ENCODE measurements at places on chromosomes 4 and X.

GRCh38 chr4:6929812-6930464 is 20.3 kb downstream of the TBC1D14 start:
- peak; percentile 69 for DNase-seq

GRCh38 chrX:39873117-39873516 is 224.6 kb downstream of the BCOR start:
- no peak for DNase-seq

DNA sequence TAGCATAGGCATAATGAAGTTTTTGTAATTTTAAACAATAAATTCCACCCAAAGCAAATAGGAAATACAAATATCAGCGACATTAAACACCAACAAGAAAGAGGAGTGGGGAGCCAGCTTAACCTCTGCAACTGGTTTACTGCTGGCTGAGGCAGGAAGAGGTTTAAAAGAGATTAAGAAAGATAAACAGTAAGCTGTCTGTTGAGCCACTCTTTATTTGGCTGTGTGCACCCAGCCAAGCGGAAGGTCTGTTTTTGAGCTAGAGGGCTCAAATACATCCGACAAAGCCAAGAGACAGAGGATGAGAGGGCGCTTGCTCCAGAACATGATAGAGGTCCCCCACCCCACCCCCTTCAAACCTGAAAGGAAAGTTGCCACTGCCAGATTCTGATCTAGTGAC is 191.4 kb downstream of the MGST2 start:
- DNase-seq, result no peak

DNA sequence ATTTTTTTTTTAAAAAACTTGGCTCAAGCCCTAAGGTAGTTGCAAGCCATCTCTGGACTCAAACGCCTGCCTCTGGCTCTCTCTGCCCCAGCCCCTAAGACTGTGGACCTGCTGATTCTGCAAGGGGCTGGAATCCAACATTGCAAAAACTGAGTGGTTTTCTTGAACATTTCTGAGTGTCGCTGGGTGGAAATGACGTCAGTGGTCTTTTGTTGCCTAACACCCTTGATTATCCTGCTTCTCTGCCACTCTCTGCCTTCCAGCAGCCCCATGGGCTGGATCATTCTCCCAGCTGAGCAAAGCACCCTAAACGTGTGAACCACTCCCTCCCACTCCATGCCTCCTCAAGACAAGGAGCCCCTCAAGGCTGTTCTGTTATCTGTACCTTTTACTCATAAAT is 16.6 kb downstream of the BST1 start:
- no peak for DNase-seq

- no peak for DNase-seq
Measured at GRCh38 chrX:101377547-101377946, 8.4 kb downstream of the BTK start.

DNA sequence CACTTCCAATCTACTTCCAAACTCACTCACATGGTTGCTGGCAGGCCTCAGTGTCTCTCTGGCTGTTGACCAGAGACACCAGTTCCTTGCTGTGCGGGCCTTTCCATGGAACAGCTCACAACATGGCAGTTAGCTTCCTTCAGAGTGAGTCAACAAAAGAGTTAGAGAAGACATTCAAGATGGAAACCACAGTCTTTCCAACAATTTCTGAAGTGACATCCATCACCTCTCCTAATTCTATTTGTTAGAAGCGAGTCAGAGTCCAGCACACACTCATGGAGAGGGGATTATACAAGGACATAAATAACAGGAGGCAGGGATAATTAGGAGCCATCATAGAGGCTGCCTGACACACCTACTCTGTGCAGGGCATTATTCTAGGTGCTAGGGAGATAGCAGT is 62.5 kb upstream of the TMEM164 start:
- no peak for DNase-seq

GRCh38 chr4:39323821-39324220 is 42.3 kb downstream of the RFC1 start:
- no peak for DNase-seq

DNA sequence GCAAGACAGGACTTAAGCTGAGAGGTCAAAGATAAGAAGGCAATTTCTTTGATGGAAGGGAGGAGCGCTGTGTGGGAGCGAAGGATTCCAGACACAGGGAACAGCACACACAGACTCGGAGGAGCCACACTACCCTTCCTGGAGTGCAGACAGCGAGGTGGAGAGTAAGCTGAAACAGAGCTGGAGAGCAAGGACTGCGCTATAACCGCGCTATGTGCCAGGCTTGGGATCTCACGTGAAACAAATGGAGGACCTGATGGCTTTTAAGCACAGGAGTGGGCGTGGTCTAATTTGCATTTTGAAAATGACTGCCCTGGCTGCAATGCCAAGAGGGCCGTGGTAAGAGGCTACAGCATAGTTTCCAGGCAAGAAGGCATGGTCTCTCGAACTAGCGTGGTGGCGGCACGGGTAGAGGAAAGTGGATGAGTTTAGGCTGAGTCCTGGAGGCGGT is 113.9 kb upstream of the SORBS2 start:
- no peak for DNase-seq

- no peak for DNase-seq
Measured at GRCh38 chr4:74021601-74022000, 16.9 kb downstream of the CXCL3 start.

DNA sequence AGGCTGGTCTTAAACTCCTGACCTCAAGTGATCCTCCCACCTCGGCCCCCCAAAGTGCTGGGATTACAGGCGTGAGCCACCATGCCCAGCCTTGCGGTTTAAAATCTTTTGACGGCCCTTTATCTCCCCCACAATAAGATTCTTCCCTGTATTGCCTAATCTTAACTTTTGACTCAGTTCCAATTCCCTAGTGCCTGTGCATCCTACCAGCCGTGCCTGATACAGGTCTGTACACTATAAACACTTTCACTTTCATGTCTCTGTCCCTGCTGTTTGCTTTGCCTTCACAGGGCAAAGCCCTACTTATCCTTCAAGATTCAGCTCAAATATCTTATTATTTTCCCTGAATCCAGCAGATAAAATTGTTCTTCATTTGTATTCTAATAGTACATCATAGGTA is 74.6 kb downstream of the WDR44 start:
- peak; percentile 1 for DNase-seq

- no peak for DNase-seq
Measured at GRCh38 chrX:134990801-134991481, at the start of gene SMIM10. Gene SMIM10, plus strand, starts transcription at chrX:134990991. Its CDS starts 105 bp downstream, at chrX:134991096.

DNA sequence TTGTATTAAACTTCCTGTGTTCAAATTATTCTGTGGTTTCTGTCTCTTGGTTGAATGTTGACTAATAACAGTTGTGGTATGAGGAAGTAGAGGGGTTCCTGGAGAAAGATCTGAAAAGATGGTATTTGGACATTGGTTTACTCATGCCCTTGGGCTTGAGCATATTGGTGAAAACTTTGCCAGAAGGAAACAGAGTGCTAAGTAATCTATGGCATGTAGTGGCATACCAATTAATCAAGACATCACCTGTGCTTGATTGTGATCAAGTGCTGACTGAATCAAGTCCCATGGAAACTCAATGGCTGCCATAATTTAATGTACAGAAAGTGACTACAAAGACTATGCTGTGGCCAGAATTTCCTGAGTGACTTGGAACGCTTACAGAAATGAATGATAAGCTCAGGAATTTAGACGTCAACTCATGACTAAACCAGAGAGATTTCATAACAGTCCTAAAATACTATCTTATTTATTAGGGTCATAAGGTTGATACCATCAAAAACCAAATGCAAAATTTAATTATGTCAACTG is 2062.9 kb downstream of the ARAP2 start:
- no peak for DNase-seq

DNA sequence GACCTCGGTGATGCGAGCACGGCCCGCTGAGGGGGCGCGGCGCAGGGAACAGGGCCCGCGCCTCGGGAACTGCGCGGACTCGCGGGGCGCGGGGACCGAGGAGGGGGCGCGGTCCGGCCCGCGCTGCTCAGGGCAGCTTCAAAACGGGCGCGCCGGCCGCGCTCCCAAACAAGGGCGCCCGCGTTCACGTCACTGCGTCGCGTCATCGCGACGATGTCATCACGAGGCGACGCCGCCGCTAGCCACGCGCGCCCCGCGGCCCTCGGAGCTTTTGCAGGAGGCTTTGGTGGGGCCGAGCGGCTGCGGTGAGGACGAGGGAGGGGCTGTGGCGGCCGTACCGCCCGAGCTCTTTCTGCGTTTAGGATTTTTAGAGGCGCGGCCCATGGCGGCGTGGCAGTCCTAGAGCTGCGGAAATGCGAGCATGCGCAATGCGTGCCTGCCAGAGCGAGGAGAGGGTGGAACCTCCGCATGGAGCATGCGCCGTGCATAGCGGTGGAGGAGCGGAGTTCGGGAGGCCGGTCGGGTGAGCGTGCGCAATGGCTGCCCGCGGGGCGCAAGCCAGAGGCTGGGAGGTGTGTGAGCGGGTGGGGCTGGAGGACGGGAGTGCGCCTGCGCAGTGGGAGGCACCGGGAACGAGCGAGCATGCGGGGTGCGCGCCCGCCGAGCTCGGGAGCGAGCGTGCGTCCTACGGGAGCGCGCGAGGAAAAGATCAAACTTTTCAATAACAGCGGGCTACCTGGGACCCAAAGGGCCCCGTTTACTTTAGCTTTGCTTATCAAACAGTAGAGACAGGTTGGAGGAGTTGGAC is at the start of gene PPP2R3B:
PPP2R3B (minus strand) TSS at position 140 of the 808 bp plus-strand sequence. CDS start 216 bp downstream, outside the sequence.
- DNase-seq, result peak; percentile 97

DNA sequence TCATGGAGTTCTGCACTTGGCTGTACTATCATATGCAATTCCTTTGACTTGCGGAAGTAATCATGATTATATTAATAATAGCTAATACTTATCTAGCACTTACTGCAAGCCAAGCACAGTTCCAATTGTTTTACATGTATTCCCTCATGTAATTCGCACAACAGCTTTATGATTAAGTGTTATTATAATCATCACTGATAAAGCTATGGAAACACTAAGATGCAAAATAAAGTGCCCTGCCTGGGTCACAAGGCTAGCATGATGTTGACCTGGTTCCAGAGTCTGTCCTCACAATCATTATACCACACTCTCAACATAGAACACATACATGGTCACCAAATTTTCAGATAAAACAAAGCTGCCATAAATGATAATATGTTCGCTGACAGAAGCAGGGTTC is 234.6 kb downstream of the FMR1NB start:
- no peak for DNase-seq

GRCh38 chrX:100915562-100915961 is 13.2 kb downstream of the XKRX start:
- no peak for DNase-seq

DNA sequence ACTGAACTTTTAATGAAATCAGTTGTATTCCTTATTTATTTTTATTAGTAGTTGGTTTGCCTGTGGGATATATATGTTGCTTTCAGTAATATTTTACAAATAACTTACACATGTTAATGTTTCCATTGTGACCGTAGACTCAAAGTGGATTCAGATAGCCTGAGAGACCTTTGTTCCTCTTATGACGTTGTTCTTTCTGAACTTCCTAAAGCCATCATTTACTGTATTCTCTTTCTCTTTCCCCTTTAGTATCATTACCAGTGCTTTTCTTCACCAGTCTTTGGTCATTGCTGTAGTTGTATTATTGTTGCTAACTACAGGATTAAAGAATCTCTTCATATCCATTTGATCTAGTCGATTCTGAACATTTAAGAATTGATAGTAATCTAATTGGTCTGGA is 4.3 kb downstream of the STIM2 start:
- no peak for DNase-seq

DNA sequence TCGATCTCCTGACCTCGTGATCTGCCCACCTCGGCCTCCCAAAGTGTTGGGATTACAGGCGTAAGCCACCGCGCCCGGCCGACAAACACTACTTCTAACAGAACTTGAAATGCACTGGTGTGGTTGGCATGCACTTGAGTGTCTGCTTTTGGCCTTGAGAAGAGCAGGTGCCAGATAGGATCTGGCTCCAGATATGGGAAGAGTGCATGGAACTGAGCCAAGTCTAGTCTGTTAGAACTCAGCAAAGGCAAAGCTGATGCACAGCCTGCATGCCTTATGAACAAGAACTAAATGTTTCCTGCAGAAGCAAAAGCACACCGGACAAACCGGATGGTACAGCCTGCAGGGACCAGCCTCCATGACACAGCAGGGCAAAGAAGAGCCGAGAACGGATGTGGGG is 35.1 kb upstream of the TBL1X start:
- DNase-seq, result peak; percentile 81

All from cerebellar cortex (tissue), 1 donor.